Ammon's horn (tissue), 1 donor: ENCODE measurements at places on chromosomes 13 and 19.

DNA sequence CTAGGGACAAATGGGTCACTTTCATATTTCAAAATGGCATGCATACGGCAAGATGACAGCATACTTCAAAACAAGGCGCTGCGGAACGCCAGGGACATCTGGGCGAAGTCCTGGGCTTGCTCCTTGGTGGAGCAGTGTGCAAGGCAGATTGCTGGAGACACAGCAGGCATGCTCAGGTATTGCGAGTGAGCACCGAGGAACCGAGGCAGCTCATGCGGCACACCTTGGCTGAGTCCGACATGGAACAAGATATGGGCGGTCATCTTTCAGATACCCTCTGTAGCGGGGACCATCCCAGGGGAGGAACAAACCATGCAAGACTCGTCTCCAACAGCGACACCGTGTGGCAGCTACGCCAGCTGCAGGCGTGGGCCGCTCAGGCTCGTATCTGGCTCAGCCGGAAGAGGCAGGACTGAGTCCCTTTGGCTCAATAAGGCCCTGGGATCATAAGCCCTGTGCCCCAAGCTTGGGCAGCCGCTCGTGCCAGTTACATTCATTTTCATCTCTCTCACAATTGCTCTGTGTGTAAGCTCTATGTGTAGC lies 112.4 kb downstream of the NUFIP1 start:
- no peak for DNase-seq

- DNase-seq = no peak
Measured at GRCh38 chr13:95250961-95251360, 50.3 kb downstream of the ABCC4 start.

- DNase-seq = no peak
Measured at GRCh38 chr13:62687732-62688131, 1272.1 kb upstream of the PCDH20 start.

DNA sequence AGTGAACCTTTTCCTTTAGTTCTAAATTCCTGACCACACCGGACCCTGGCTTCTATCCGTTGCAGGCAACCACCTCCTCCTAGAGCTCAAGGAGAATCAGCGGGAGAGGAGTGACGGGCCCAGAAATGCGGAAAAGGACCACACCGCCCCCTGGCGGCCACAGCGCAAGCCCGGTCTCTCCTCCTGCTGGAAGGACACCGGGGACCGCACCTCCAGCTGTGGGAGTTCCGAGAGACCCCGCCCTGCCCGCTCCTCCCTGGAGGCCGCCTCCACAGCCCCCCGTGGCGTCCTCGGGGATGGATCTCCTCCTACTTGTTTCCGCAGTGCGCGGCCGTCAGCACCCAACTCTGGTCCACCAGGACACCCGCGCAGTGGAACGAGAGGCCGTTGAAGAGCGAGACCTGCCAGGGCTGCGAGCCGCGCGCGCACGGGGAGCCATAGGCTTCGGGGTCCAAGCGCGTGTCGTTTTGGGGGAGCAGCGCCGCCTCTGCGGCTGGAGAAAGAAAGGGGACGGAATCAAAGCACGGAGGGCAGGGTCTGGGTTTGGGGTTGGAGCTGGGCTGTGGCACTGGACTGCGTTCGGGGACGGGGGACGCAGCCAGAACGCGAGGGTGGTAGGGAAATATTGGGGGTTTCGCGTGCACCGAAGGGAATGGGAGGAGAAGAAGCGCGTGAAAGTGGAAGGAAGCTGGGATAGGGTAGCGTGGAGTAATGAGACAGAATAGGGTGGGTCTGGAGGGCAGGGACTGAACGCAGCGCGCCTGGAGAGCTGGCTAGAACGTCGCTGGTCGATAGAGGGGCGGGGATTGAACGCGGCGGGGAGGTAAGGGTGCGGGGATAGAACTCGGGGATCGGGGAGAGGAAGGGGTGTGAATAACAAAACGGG lies 2.5 kb downstream of the KLK10 start:
- DNase-seq = peak; percentile 76

DNA sequence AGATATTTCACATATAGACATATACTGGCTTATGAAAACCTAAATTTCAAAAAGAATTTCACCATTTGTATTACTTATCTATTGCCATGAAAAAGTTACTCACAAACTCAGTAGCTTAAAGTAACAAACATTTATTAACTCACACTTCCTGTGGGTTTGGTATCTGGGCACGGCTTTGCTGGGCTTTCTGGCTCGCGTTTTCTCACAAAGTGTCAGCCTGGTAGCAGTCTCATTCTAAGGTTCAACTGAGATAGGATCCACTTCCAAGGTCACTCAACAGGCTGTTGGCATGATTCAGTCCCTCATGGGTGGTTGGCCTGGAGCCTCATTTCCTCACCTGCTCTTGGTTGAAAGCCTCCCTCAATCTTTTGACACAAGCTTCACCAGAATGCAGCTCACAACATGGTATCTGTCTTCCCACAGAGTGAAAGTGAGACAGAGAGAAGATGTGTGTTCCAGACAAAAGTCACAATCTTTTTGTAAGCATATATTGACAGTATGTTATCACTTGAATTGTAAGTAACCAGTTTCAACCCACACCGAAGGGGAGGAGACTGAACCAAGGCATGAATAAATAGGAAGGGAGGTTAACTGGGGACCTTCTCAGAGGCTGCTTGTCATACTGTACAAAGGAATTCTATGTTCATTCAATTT lies 1065.8 kb upstream of the SPRY2 start:
- DNase-seq = no peak

- peak; percentile 81 for DNase-seq
Measured at GRCh38 chr19:7874076-7874896, at the start of gene PRR36. PRR36 (minus strand) TSS chr19:7874390; CDS start chr19:7873689, 701 bp downstream.

DNA sequence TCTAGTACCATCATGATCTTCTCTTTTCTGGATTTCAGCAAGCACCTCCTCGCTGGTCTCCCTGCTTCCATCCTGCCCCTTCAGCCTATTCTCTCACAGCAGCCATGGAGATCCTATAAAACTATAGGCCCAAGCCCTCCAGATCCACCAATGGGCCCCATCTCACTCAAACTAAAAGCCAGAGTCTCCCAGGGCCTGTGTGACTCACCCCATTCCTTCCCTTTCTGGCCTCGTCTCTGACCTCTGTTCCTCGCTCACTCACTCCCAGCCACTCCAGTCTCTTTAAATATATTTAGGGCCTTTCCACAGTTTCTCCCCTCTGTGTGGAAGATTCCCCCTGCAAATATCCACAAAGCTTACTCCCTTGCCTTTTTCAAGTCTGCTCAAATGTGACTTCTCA lies 89.7 kb downstream of the HSPH1 start:
- DNase-seq = no peak

DNA sequence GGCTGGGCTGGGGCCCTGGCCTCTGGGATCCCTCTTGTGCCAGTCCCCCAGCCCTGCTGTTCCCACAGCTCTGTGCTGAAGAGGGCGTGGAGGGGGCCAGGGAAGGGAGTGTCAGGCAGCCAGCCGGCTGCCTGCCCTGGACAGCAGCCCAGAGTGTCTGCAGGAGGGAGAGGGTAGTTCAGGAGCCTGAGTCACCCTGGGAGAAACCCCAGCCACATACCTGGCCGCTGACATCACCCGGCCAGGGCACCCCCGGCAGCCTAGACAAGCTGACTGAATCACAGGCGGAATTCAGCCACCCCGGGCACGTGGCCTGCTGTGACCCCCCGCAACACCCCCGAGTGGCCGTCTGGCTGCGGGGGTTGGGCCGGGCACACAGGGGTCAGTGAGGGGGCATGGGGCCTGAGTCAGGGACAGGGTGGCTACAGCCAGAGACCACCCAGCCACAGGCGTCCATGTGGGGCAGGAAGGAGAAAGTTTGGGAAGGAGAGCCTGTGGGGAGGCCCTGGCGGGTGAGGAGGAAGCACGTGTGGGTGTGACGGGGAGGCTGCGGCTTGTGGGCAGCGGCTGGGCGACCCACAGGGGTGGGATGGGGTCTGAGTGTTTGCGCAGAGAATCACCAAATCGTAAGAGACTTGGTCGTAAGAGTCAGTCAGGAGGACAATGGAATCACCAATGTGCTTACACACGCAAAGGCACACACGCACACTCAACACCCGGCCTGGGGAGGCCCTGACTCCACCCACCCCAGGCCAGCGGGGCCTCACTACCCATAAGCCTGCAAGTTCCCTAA lies 11.9 kb upstream of the FOSB start:
- peak; percentile 43 for DNase-seq

- no peak for DNase-seq
Measured at GRCh38 chr13:98909016-98909415, 68.8 kb downstream of the DOCK9 start.

DNA sequence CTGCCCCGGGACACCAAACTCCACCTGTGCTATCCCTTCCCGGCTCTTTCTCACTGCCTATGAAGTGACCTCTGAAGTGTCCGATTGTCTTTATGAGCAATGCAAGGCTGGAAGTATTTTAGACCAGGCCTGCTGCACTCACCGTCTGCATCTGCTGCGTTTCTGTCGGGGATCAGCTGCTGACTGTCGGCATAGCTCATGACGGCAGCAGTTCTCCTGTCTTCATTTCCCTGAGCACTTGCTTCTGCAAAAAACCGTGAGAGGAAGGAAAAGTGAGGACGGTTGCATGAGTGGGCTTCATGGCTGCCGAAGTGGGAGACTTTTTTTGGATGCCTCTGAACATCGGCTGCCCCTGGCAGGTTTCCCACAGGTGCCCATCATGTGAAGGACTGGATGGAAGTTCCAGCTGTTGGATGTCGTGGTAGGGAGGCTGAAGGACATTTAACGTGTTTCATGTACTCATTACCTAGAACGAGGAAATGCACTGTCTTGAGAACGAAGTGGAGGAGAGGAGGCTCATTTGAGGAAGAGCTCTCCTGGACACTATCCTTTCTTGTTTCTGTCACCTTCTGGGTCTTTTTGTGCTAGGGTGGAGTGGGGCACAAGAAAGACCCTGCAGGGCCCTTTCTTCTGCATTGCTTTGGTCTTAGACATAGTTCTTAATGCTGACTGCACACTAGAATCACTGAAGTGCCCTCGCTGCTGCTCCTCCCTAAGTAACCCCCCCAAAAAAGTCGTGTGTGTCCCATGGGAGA lies 94.7 kb downstream of the RNASEH2B start:
- no peak for DNase-seq

DNA sequence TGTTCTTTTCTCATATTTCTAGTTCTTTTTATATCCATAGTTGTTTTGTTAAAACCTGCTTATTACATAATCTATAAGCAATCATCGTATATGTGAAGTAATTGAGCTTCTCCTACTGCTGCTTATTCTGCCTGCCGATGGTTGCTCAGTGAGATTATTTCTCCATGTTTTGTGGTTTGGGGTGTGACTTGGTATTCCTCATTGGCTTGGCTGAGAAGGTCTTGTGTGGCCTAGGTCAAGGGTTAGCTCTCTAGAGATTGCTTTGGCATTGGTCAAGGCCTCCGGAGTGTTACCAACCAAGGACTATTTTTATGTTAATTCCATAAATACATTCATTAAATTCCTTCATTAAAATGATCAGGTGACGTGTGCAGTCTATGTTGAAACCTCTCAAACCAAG lies 302.8 kb downstream of the MYO16 start:
- no peak for DNase-seq

- DNase-seq = no peak
Measured at GRCh38 chr19:10363789-10364281, 16.5 kb downstream of the TYK2 start.

DNA sequence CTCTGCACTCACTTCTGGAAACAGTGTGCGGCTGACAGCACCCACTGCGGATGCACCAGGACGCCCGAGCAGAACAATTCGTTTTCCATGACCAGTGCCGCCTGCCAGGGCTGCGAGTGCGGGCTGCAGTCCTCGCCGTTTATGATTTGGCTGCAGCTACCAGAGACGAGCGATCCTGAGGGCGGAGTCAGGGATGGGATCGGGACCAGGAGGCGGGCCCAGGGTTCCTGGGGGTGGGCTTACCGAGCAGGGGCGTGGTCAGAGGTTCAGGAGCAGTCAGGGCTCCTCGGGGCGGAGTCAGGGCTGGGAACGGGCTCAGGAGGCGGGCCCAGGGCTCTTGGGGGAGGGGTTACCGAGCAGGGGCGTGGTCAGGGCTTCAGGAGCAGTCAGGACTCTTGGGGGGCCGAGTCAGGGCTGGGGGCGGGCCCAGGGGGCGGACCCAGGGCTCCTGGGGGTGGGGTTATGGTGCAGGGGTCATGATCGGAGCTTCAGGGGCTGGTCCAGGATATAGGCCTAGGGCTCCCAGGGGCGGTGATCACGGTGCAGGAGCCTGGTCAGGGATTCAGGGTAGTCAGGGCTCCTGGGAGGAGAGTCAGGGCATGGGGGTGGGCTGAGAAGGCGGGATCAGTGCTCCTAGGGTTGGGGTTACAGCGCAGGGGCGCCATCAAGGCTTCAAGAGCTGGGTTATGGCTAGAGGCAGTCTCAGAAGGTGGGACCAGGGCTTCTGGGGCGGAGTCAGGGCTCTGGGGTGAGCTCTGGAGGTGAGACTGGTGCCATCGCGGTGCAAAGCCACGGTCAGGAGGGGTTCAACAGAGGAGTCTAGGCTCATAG lies 1.7 kb downstream of the KLK4 start:
- DNase-seq = no peak

- DNase-seq = peak; percentile 53
Measured at GRCh38 chr19:1261798-1262622, 7.1 kb upstream of the CIRBP start.

- no peak for DNase-seq
Measured at GRCh38 chr19:42053037-42053935, 16.7 kb downstream of the GRIK5 start.

- peak; percentile 23 for DNase-seq
Measured at GRCh38 chr19:6997679-6998445, 23.4 kb downstream of the MBD3L2B start.

GRCh38 chr13:30898678-30899241 lies 7.3 kb upstream of the MEDAG start:
- peak; percentile 12 for DNase-seq

- no peak for DNase-seq
Measured at GRCh38 chr19:1672038-1672768, 19.8 kb upstream of the TCF3 start.

- no peak for DNase-seq
Measured at GRCh38 chr13:47100214-47100853, 203.5 kb upstream of the HTR2A start.

DNA sequence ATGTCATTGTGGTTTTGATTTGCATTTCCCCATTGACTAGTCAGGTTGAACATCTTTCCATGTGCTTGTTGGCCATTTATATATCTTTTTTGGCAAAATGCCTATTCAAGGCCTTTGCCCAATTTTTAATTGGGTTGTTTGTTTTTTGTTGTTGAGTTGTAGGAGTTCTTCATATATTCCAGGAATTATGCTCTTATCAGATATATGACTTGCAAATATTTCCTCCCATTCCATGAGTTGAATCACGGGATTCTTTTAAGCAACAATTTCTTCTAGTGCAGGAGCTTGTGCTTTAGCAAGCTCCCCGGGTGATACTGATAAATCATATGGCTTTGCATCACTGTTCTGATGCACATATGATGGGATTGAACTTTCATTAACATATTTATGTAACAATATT lies 47.0 kb upstream of the FLT1 start:
- no peak for DNase-seq

DNA sequence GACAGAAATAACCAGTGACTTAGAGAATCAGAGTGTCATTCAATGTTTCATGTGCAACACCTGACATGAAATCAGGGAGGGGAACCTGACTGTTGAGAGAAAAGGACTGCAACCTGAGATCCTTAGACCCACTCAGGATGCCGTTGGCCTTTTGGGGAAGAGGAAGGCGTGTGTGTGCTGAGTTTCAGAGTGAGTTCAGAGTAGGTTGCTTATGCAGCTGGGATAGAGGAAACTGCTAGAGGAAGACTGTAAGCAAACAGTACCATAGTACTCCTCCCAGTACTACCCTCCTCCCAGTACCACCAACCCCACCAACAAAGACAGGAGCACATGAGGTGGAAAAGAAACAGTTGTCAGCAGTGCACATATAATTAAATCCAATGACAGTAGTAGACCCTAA lies 63.7 kb downstream of the KL start:
- DNase-seq = no peak
